HFFc6 (cell line): ENCODE measurements at places on chromosomes 12 and 14.
A peak's percentile ranks its signal among the peaks of the same experiment; 100 is the strongest.

DNA sequence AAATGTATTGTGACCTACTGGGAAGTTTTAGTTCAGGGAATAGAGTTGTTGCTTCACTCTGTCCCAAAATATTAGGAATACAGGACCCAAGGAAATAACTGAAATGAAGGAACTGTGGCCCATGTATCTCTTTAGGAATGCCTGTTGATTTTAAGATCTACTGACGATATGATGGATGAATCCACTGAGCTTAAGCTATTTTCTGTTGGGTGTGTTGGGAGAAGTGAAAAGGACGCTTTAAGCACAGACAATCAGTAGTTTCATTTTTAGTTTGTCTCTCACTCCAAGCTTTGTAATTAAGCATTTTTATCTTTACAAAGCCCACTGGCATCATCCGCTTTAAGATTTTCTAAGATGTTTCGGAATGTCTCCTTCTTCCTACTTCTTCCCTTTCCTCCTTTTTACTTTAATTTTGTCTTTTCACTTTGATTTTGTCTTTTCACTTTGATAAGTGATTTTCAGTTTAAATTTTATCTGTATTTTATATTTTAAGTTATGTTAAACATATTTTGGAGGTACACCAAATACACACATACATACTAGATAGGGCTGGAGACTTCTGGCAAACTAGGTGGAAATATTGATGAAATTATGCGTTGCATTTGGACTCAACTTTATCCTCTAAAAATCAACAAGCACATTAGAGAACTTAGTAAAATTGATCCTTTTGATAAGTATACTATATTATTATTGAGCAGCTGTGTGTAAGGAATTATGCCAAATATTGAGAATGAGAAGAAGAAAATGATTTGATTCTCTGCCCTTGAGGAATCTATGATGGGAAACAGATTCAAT lies 52.3 kb upstream of the USP44 start:
- no peak for DNase-seq

GRCh38 chr14:76776428-76777251 lies 15.4 kb downstream of the VASH1 start:
- DNase-seq: no peak

GRCh38 chr14:100680439-100681051 lies 46.1 kb upstream of the DLK1 start:
- DNase-seq: peak; percentile 48

- DNase-seq: no peak
Measured at GRCh38 chr14:95858893-95859292, 17.7 kb upstream of the TUNAR start.

GRCh38 chr14:39733741-39734140 lies 301.5 kb upstream of the FBXO33 start:
- DNase-seq: no peak

DNA sequence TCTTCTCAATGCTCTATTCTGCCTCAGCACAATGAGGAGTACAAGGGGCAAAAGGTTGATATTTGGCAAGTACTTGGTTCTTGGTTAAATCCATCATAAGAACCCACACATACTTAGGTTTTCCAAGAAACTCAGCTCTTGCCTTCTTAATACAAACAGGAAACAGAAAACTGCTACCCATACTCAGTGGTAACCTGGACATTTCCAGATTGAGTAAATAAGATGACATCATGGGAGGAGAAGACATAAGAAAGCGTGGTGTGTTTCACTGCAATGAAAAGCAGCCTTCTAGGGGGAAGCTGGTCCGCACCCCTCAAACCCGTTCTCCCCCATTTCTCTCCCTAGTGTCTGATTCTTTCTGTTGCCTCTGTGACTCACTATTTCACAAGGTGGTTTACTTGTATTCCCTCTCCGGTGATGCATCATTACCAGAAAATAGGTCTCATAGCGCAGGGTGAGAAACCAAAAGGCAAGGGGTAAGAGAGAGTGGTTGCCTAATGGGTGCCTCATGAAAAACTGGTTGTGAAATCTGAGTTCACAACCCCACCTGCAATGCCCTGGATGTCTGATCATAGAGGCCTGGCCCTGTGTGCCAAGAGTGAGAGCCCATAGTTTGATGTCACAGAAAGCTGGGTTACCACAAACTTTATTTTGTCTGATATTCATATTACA lies 326.5 kb upstream of the TBX3 start:
- no peak for DNase-seq

- no peak for DNase-seq
Measured at GRCh38 chr12:5010151-5010550, 33.5 kb upstream of the KCNA5 start.

DNA sequence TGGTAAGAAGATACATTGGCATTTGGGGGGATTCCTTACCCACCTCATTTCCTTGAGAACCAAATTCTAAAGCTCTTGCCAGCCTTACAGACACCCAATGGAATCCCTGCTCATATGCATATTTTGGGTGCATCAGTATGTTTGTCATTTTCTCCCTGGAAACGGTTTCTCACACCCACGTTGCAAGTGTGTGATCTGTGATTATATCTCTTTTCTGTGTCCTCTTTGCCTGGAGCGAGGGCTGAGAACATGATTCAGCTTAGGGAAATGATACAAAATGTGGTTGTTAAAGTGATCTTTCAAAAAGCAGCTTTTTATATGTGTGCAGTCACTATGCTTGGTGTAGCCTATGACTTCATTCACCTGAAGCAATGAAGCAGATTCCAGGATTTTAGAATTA lies 52.0 kb downstream of the KCNMB4 start:
- peak; percentile 76 for DNase-seq

DNA sequence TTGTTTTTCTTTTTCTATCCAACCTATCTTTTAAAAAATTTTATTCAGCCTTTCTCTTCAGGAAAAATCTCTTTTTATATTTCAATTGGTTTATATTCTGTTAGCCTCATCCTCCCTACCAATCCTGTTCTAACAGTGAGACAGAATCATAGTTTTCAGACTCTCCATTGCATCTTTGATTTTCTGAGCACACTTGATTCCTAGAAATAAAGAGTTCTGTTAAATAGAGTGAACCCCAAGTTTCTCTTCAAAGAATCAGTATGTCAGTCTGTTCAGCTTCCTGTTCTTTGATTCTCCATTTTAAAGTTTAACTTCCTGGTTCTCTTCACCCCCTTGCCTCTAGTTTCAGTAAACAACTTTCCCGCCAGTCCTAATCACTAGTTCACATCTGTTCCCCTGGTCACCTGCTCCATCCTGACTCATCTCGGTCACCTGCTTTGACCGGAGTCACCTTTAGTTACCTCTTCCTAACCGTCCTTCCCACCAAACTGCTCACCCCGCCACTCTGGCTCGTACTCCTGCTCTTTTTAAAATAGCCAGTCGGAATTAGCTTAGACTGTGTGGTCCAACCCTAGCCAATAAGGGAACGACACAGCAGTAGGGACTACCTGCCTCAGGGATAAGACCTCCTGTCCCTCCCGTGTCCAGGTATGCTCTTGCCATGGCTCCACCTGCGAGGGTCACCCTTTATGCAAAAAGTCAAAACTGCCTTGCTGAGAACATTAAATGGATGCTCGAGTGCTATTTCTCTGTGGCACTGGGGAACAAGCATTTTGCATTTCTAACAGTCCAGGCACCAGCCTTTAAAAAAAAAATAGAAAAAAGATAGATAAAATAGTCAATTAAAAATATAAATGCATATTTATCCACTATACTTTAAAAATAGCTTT lies 48.4 kb downstream of the DDX51 start:
- no peak for DNase-seq

DNA sequence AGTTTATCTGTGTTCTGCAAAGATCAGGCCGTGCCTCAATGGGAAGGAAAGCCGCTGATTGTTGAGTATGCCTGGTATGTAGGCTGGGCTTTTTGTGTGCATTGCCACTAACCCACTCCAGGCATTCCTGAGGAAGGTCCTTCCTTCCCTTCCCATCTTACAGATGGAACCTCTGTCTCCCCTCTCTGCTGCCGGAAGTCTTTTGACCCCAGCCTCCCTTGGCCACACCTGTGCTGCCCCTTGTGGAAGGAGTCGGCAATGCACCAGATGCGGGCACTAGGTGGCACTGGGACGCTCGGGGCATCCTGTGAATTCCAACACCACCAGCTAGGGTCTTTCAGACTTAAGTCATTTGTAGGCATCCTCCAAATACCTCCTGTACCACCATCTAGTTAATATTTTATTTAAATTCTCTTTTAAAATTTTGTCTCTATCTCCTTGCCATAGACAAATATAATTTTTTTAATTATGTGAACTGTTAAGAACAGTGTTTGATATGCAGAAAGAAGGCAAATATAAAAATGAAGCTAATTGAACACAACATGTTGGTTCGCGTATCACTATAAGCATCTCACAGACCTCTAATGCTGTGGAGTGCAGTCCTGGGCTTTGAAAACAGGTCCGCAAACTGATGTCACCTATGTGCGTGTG lies 99.6 kb downstream of the RIN3 start:
- no peak for DNase-seq

DNA sequence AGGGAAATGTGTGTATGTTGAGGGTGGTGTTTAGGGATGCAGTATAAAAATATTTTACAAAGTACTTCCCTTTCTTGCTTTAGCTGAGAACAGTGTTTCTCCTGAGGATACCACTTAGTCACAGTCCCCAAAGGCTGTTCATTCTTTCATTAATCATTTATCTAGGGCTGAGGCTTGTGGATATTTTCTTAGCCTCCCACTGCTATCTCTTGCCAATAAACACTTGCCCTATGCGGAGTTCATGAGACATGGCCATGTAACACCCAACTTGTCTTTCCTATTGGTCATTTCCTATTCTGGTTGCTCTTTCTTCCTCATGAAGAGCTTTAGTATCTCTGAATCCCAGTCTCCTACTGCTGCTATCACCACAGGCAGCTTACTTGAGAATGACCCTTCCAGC lies 75.1 kb downstream of the ETNK1 start:
- no peak for DNase-seq

DNA sequence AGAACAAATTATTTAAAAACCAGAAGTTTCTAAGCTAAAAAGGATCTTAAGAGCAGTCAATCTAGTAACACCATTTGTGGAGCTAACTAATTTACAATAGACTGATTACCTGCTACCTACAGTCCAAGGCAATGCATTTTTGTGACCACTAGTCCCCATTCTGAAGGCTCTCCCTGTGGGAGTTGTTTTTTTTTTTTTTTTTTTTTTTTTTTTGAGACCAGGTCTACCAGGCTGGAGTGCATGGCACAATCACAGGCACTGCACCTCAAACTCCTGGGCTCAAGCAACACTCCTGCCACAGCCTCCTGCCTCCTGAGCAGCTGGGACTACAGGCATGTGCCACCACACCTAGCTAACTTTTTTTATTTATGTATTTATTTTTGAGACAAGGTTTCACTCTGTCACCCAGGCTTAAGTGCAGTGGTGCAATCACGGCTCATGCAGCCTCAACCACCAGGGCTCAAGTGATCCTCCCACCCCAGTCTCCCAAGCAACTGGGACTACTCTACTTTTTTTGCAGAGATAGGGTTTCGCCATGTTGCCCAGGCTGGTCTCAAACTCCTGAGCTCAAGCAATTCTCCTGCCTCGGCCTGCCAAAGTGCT lies 3.9 kb downstream of the GNPTAB start:
- DNase-seq: no peak

DNA sequence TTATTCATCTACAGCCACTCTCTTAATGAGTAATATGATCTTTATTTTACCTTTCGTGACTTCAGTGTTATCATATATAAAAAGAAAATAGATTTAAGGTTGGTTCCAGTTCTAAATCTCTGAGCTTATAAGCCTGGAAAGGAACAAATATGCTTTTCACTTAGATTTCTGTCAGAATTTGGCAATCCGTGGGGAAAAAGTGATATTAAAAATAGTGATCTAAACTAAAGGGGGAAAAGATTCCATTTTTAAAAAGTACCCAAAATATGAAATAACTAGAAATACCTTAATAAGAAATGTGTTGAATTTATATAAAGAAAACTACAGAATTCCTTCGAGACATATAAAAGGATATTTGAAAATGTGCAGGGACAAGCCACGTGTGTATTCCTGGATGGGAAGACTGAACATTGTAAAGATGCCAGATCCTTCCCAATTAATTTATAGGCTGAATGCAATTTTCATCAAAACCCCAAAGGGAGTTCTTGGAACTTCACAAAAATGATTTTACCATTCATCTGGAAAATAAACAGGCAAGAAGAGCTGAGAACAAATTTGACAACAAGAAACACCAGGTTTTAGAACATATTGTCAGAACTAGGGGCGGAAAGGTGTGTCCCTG lies 142.5 kb downstream of the EFCAB11 start:
- no peak for DNase-seq

- no peak for DNase-seq
Measured at GRCh38 chr12:117360551-117361346, 677 bp downstream of the NOS1 start.

- DNase-seq: no peak
Measured at GRCh38 chr14:88955455-88955854, 131.0 kb downstream of the TTC8 start.

- no peak for DNase-seq
Measured at GRCh38 chr12:11752403-11753149, 103.1 kb downstream of the ETV6 start.

- peak; percentile 9 for DNase-seq
Measured at GRCh38 chr14:89534902-89535685, 118.1 kb upstream of the FOXN3 start.

DNA sequence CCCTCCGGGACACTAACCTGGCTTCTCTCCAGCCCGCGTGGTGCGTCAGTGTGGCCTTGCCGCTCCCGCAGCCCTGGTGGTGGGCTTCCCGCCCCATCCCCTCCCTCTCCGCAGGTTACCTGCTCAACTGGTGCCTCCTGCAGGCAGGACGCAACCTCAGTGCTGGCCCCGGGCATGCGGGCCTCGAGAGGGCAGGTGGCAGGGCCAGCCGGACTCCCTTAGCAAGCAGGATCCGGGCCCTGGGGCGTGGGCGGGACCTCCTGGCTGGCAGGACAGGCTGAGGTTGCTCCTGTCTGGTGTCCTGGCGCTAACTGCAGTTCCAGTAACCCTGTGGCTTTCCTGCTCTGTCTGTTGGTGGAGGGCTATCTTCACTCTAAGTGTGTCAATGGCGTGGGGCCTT lies 8.6 kb upstream of the ADSS1 start:
- no peak for DNase-seq

DNA sequence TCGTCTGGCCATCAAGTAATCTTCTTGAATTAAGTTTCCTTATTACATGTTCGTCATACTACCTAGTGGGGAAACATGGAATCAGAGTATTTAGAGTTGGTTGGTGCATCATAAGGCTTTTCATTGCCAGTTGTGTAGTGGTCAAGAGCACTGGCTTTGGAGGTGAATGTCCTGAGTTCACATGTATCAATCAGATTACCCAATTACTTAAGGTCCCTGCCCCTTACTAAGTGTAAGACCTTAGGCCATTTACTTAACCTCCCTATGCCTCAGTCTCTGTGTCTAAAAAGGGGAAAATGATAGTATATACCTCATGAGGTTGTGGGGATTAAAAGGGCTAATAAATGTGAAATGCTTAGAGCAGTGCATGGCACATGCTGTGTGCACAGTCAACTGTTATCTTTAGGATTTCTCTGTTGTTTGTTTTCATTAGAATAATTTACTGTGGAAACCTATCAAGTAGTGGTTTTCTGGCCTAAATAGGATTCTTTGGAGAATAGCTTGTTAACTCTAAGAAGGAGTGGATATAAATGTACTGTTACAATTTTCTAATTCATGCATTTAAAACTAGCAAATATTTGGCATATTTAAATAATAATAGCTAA lies 27.0 kb downstream of the MSRB3 start:
- no peak for DNase-seq
